Activated CD4-positive, alpha-beta memory T cell treated with anti-CD3 and anti-CD28 coated beads for 36 hours (primary cell): ENCODE measurements at places on chromosomes 2 and 18. TPM values are rescaled to one million over a fixed set of nuclear protein-coding genes. Genes with fewer than 3 reads are reported as not detected.

DNA sequence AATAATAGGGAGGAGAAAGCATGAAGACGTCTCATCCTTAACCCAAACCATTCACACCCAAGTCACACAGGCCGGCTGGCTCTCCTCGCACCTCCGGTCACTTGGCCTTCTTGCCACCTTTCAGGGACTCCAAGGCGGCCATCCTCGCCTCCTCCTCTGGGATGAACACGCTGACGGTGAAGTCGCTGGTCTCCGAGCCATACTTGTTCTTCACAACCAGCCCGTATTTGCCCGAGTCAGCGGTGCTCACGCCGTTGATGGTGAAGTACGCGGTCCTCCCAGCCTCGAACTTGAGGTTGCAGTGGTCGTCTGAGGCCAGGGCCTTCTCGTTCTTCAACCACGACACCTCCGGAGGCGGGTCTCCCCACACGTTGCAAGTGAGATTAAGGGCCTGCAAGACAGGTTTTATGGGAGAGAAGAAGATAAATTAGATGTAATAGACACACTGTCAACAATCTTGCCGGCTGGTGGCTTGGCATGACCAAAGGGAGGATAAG, 54.3 kb upstream of the LPIN2 start:
- no peak for DNase-seq

ANKRD12 gene
- 83.9 TPM for total RNA-seq

CFAP221 gene
- total RNA-seq, result not detected

GRCh38 chr2:10305715-10306114, 3.0 kb downstream of the HPCAL1 start:
- DNase-seq, result peak; percentile 65

- DNase-seq, result no peak
Measured at GRCh38 chr2:105494683-105495425, 96.0 kb upstream of the FHL2 start.

GRCh38 chr2:8388781-8389180, 293.1 kb upstream of the ID2 start:
- DNase-seq, result no peak

GRCh38 chr2:16093639-16094529, 153.5 kb downstream of the MYCN start:
- DNase-seq, result no peak

DNA sequence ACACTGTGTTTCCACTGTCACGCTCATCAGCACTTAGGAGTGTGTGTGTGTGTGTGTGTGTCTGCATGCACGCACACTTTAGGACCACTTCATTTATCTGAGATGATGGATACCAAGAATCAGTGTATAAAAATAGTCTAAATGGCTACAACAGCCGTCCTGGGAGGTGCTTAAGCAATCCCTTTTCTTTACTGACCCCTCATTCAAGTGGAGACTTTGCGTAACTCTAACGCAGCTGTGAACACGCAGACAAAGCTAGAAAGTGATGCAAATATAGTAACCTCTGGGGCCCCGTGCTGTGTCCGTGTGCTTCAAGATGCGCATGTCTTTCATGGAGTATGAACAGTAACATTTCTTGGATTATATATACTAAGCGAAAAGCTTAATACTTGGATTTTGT, 40.4 kb upstream of the RBM44 start:
- no peak for DNase-seq

- DNase-seq, result no peak
Measured at GRCh38 chr2:130389358-130389757, 33.5 kb downstream of the PTPN18 start.

- DNase-seq, result no peak
Measured at GRCh38 chr2:8343031-8343430, 338.8 kb upstream of the ID2 start.

DSG1 gene
- not detected for total RNA-seq

NEU4 gene
- 0.31 TPM for total RNA-seq
